ENCODE measurements at places on chromosomes 5 and 9.

- no peak for DNase-seq
- H3K27me3 ChIP-seq: peaks cover 7% of the 10 kb centered on the region
- H3K27ac ChIP-seq: no peak overlapping the region
These were observed 44.0 kb downstream of the ROR2 start for GRCh38 chr9:91905991-91906469.

DNA sequence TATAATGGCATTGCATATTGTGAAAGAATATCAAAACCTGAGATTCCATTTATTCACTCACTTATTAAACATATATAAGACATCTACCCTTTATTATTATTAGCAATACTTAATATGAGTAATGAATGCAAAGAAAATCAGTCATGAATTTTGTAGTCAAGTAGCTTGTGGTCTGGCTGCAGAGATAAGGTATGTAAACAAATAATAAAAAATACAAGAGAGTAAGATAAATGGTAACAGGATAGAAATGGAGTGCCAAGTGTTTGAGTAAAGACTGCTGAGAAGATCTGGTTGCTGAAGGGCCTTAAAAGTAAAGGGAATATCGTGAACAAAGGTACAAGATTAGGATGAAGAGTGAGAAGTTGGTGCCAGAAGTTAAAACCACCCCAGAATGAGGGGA is 18.4 kb downstream of the TRIM32 start:
- H3K4me3 ChIP-seq: no peak overlapping the region
- DNase-seq: no peak
- peaks cover 15% of the 10 kb centered on the region for H3K4me1 ChIP-seq
- no peak overlapping the region for H3K27ac ChIP-seq
- H3K27me3 ChIP-seq: no peaks in the 10 kb centered on the region

DNA sequence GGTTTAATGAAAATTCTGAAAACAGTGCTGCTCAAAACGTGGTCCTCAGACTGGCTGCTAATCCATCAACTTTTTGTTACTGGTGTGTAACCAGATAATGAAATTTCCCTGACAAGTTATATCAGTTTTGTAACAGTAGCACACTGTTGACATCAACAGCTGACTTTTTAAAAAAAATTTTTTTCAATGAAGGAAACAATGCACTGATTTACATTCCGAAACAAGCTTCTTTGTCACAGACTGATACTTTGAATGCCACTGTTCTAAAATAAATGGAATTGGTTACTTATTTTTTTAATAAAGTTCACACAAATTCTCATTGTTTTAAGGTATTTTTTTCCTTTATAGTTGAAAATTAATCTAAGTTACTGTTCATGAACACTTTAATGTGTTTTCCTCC is 169.1 kb downstream of the NIPBL start:
- no peaks in the 10 kb centered on the region for H3K4me1 ChIP-seq
- peaks cover 4% of the 10 kb centered on the region for H3K36me3 ChIP-seq
- DNase-seq: no peak
- H3K27me3 ChIP-seq: no peaks in the 10 kb centered on the region
- H3K27ac ChIP-seq: no peak overlapping the region
- H3K4me3 ChIP-seq: no peak overlapping the region

GRCh38 chr9:69028754-69029153 is 6.8 kb upstream of the FXN start:
- H3K27ac ChIP-seq: peak overlapping the region; percentile 16
- H3K4me3 ChIP-seq: peak overlapping the region; percentile 7
- peak; percentile 18 for DNase-seq
- H3K36me3 ChIP-seq: peaks cover 3% of the 10 kb centered on the region
- H3K27me3 ChIP-seq: peaks cover 3% of the 10 kb centered on the region

DNA sequence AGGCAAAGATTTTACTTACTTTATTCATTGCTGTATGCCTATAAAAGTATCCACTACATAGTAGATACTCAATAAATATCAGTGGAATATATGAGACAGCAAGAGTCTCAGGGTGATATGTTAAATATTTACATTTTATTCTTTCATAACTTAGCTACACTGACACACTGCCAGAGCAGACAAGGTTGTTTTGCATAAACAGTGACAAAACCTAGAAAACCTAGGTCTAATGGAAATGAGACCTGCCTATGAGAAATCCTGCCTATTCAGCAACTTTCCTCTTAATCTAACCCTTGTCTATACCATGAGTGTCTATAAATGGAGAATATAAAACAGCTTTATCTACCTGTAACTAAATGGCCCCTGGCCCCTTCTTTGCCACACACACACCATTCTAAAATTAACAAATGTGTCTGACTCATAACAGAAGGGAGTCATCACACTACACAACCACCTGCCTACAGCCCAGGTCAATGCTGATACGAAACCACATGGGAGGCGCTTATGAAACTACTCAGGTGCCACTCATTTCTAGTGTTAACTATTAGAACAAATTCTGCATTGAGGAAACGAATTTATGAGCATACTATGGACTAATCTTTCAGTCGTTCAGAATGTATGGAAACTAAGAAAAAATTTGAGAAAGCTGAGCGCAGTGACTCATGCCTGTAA is 60.3 kb downstream of the UBAP2 start:
- no peak overlapping the region for H3K4me3 ChIP-seq
- DNase-seq: no peak
- H3K4me1 ChIP-seq: peaks cover 17% of the 10 kb centered on the region
- H3K27me3 ChIP-seq: no peaks in the 10 kb centered on the region
- peak overlapping the region; percentile 83 for H3K27ac ChIP-seq

GRCh38 chr5:59842999-59843398 is 50.5 kb downstream of the PDE4D start:
- no peak for DNase-seq
- no peak overlapping the region for H3K27ac ChIP-seq
- H3K4me3 ChIP-seq: no peak overlapping the region
- no peaks in the 10 kb centered on the region for H3K4me1 ChIP-seq
- peaks cover 29% of the 10 kb centered on the region for H3K27me3 ChIP-seq
- H3K36me3 ChIP-seq: no peaks in the 10 kb centered on the region

GRCh38 chr5:14945450-14945849 is 73.9 kb upstream of the ANKH start:
- DNase-seq: no peak
- peaks cover 5% of the 10 kb centered on the region for H3K4me1 ChIP-seq
- H3K27ac ChIP-seq: no peak overlapping the region
- peaks cover 12% of the 10 kb centered on the region for H3K27me3 ChIP-seq
- no peaks in the 10 kb centered on the region for H3K36me3 ChIP-seq

DNA sequence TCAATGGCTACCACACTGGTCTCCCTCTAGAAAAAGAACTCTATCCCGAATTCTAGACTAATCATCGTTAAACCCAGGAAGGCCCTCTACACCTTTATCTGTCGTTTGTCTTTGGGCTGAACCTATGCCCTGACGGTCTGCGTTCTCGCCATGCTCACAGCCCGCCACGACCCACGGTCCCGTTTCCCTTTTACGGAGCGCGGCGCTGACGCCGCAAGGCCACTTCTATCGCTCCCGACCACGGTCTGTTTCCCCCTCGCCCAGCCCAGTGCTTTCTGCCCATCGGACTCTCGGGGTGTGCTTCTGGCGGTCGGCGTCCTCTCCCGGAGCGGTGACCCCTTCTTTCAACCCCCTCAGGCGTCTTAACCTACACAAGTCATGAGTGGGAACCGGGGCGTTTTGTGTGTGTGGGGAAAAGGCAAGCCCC is 974 bp downstream of the C9orf40 start:
- H3K27me3 ChIP-seq: no peaks in the 10 kb centered on the region

GRCh38 chr5:9124838-9125237 is 421.0 kb downstream of the SEMA5A start:
- H3K27ac ChIP-seq: no peak overlapping the region
- H3K27me3 ChIP-seq: no peaks in the 10 kb centered on the region
- DNase-seq: no peak
- H3K4me1 ChIP-seq: no peaks in the 10 kb centered on the region

- H3K4me3 ChIP-seq: no peak overlapping the region
- peaks cover 10% of the 10 kb centered on the region for H3K27me3 ChIP-seq
- no peaks in the 10 kb centered on the region for H3K36me3 ChIP-seq
These were observed 174.3 kb upstream of the PIK3R1 start for GRCh38 chr5:68041293-68041692.

DNA sequence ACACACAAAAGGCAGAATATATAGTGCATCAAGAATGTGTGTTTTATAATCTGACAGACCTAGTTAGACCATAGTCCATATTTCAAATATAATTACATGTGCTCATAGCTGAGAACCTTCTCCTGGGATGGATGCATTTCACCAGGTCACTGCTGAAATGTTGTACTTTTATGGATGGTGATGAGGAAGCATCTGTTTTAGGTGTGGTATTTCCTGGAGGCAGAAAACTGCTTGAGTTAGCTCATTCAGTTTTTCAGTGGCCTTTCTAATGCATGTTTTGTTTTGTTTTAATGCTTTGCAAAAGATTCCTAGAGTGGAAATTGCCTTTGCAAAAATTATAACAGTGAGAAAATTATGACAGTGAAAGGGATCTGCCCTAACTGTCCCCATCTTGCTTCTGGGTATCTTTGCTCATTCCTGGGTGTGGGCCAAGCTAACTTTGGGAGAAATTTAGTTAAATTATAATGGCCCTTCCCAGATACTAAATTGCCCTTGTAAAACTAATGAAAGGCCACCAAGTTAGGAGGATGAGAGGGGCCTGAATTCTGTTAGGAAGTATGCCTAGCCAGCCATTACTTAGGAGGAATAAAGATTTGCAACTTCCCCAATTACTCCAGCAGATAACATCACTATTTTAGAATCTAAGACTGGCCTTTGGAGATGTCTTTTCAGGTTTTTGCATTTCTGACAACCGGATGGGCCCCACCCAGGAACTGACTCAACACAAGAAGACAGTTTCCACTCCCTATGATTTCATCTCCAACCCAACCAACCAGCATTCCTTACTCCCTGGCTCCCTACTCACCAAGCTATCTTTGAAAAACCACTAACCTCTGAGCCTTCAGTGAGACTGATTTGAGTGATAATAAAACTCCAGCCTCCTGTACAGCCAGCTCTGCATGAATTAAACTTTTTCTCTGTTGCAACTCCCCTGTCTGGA is 7.0 kb upstream of the IL12B start:
- H3K27me3 ChIP-seq: no peaks in the 10 kb centered on the region
- peak overlapping the region; percentile 88 for H3K27ac ChIP-seq
- peak; percentile 31 for DNase-seq
- peaks cover 43% of the 10 kb centered on the region for H3K4me1 ChIP-seq

- no peak overlapping the region for H3K27ac ChIP-seq
- H3K4me3 ChIP-seq: no peak overlapping the region
- H3K36me3 ChIP-seq: no peaks in the 10 kb centered on the region
- no peaks in the 10 kb centered on the region for H3K4me1 ChIP-seq
These were observed 21.0 kb upstream of the OBP2B start for GRCh38 chr9:133230093-133230492.

DNA sequence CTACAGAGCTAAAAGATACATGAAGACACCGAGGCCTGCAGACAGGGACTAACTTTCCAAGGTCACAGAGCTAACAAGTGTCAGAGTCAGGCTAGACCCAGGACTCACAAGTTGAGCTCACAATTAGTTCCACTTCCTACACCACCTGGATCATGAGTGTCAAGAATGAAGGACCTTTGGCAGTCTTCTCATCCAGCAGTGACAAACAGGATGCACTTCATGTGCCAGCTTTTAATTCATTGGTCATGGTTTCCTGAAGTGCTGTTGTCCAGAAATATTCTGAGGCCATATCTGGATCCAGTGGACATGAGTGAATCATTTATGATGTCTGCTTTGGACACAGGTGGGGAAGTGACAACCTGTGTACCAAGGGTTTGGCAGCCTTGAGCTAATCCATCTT is 77.4 kb downstream of the KCNIP1 start:
- no peak overlapping the region for H3K27ac ChIP-seq
- no peak for DNase-seq
- H3K27me3 ChIP-seq: peaks cover 30% of the 10 kb centered on the region

GRCh38 chr5:109704282-109704952 is 14.7 kb downstream of the MAN2A1 start:
- no peaks in the 10 kb centered on the region for H3K36me3 ChIP-seq
- no peak for DNase-seq
- H3K27me3 ChIP-seq: no peaks in the 10 kb centered on the region
- H3K4me3 ChIP-seq: no peak overlapping the region

GRCh38 chr9:95822583-95823431 is 52.7 kb upstream of the ERCC6L2 start:
- no peak for DNase-seq
- H3K36me3 ChIP-seq: peaks cover 2% of the 10 kb centered on the region
- H3K27ac ChIP-seq: peak overlapping the region; percentile 14
- no peaks in the 10 kb centered on the region for H3K27me3 ChIP-seq
- peaks cover 9% of the 10 kb centered on the region for H3K4me1 ChIP-seq

DNA sequence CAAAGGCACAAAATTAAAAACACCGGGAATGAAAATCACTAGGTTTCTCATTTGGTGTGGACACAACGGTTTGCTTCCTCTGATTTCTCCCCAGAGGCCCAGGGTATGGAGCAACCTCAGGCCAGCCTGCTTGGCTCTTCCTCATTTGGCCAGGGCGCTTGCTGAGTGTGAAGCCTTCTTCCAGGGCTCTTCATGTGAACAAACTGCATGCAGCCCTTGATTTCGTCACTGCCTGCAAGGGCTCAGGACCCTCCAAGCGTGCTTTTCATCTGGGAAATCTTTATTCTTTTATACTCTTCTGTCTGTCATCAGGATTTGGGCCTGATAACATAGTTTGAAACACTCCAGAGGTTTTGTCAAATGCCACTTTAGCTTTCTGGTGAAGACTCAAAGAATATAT is 122.6 kb upstream of the KLF4 start:
- peaks cover 5% of the 10 kb centered on the region for H3K27me3 ChIP-seq
- no peaks in the 10 kb centered on the region for H3K4me1 ChIP-seq
- no peak overlapping the region for H3K4me3 ChIP-seq
- peaks cover 2% of the 10 kb centered on the region for H3K36me3 ChIP-seq

GRCh38 chr5:9538504-9538903 is 7.4 kb downstream of the SEMA5A start:
- no peak overlapping the region for H3K4me3 ChIP-seq
- H3K36me3 ChIP-seq: no peaks in the 10 kb centered on the region
- no peaks in the 10 kb centered on the region for H3K4me1 ChIP-seq
- DNase-seq: no peak

DNA sequence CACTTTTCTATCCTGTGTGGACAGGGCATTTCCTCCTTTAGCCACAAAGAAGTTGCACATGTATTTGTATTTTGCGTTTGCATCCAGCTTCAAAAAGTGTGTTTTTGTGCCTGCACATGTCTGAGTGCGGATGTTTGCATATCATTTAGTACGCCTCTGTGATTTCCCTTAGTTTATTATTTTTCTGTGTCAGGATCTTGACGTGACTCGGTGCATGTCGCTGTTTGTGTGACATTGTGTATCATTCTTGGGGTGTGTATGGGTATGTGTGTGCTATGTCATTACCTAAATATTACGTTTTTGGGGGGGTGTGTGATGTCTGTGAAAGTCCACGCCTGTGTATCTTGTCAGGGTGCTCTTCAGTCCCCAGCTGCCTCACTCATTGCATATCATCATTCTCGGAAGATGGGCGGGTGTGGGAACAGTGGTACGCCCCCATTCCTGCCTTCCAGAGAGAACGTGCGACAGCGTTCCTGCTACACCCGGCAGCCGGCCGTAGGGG is 416 bp upstream of the PAIP2 start:
- peak overlapping the region; percentile 100 for H3K4me3 ChIP-seq
- H3K36me3 ChIP-seq: peaks cover 3% of the 10 kb centered on the region
- peaks cover 42% of the 10 kb centered on the region for H3K4me1 ChIP-seq
- H3K27me3 ChIP-seq: no peaks in the 10 kb centered on the region
- no peak for DNase-seq

- no peak for DNase-seq
- H3K4me1 ChIP-seq: peaks cover 39% of the 10 kb centered on the region
- peaks cover 8% of the 10 kb centered on the region for H3K36me3 ChIP-seq
- no peak overlapping the region for H3K27ac ChIP-seq
These were observed 4.8 kb downstream of the CHD1 start for GRCh38 chr5:98923966-98924365.

- H3K4me1 ChIP-seq: peaks cover 3% of the 10 kb centered on the region
- no peaks in the 10 kb centered on the region for H3K36me3 ChIP-seq
- peaks cover 17% of the 10 kb centered on the region for H3K27me3 ChIP-seq
- no peak for DNase-seq
These were observed 23.8 kb downstream of the DAB2 start for GRCh38 chr5:39400713-39401578.
